ENCODE measurements at places on chromosomes 2 and 18.

DNA sequence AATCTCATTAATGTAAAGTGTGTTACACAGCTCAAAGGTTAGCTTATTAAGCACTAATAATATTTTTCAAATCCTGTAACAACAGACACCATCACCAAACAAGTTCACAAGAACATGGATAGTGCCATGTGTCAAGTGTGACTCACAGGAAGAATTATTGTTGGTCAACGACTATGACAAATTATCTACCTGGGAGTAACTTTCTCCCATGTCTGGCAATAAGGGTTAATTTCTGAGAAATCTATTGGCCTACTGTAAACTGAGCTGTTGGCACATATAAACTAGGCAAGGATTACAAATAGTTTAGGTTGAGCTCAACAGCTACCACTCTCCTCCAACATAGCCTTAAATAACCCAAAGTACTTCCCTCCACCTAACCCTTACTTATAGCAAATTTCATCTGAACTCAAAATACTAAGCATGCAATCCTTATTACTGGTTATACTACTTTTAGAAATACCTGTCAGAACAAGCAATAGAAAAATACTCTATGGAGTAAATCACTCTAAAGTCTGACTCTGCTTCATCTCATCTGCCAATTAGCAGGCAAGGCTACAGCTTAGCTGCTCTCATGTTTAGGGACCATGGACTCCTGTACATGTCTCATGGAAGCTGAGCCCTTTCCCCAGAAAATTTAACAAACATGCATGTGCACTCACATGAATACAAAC is 223.0 kb downstream of the NBAS start:
- no peak for DNase-seq

DNA sequence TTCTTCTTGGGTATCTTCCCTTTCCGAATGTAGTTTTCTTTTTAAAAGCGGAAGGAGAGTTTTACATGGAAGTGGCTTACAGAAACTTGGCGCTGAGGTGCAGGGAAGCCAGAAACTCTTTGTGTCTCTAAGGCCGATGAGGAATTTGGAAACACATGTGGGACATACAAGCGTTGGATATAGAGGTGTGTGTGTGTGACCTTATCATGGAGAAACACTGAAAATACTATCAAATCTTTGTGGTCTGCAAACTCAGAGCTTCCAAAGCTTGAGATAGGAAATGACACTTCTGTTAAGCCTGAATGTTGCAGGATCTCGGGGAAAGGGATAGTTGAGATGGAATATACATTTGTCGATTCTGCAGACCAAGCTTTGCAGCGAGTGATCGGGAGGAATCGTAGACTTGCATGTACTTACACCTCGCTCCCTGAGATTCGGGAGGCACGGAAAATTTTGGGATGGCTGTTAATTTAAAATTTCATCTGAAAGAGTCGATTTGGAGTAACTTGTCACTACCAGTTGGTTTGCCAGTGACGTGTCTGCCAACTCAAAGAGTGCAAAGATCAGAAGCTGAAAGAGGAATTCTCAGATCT is 1.0 kb downstream of the NAB1 start:
- no peak for DNase-seq

GRCh38 chr2:202054679-202055078 is 18.4 kb upstream of the KIAA2012 start:
- DNase-seq, result no peak

- DNase-seq, result no peak
These were observed 304.4 kb upstream of the SLC39A10 start for GRCh38 chr2:195352581-195352980.

- DNase-seq, result no peak
These were observed 633 bp upstream of the ILKAP start for GRCh38 chr2:238203973-238204683.

DNA sequence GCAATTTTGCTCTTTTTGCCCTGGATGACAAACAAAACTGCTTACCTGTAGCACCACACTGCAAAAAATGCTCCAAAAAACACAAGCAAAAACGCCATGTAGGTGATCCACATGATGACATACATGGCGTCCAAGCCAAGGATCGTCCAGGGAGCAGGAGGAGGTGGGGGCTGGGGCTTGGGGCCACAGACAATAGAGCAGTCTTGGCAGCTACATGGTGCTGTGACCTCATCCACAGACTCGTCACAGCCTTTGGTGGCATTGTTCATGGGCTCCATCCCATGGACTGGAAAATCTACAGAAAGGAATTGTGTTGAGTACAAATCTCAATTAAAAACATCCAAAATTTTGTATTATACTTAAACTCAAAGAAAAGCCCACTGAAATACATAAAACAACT is 26.1 kb downstream of the NPC1 start:
- DNase-seq, result no peak

GRCh38 chr2:188787021-188787657 is 187.0 kb upstream of the COL3A1 start:
- DNase-seq, result no peak

- DNase-seq, result no peak
These were observed 36.0 kb downstream of the GCA start for GRCh38 chr2:162379719-162380580.

DNA sequence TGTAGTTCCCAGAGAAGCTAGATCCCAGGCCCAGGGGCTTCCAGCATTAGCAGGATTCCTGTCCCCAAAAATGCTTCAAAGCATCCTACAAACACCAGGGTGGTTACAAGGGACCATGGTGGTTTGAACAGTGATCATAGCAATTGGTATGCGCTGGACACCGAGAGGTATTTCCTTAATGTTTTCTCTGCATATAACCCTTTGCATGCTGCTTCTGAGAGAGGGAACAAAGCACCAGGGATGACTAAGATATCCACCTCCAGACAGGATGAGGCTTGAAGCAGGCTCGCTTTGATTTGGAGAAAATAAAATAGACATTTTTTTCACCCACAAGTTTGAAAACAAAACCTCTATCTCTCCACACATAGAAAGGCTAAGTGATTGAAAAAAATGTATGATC is 50.5 kb upstream of the TSPYL6 start:
- no peak for DNase-seq

GRCh38 chr18:2794159-2794558 is 52.6 kb upstream of the EMILIN2 start:
- no peak for DNase-seq

Measured in activated gamma-delta T cell treated with anti-CD3 and anti-CD28 coated beads, Interleukin-2, amount 50 U/mL, for 16 hours (primary cell).